A549 treated with GW870086 at 1 μM for 4 hours (cell line): ENCODE measurements at places on chromosomes 1 and 21. TPM values are rescaled to one million over a fixed set of nuclear protein-coding genes. Genes with fewer than 3 reads are reported as not detected.

S100A9 gene
- total RNA-seq, result 0.31 to 1.4 TPM (median 1.2 TPM) in 5 replicates

FCRL5 gene
- not detected in 5 replicates for total RNA-seq

PROK1 gene
- not detected in 5 replicates for total RNA-seq

CFAP74 gene
- 0.05 TPM in 1 of 5 replicates, not detected in the others for total RNA-seq

USH2A gene
- total RNA-seq, result not detected in 5 replicates

GUCA2A gene
- not detected in 5 replicates for total RNA-seq

TEKT2 gene
- not detected in 5 replicates for total RNA-seq

KCNT2 gene
- 0.06 to 0.07 TPM (median 0.07 TPM) in 4 of 5 replicates, not detected in the other for total RNA-seq

TNN gene
- not detected in 5 replicates for total RNA-seq

S100B gene
- not detected in 5 replicates for total RNA-seq

USP24 gene
- 10.4 to 15.5 TPM (median 14.7 TPM) in 5 replicates for total RNA-seq

ARTN gene
- total RNA-seq, result 0.09 to 0.32 TPM (median 0.18 TPM) in 5 replicates

GBP6 gene
- total RNA-seq, result not detected in 5 replicates

NBPF4 gene
- 0.05 to 0.14 TPM (median 0.14 TPM) in 3 of 5 replicates, not detected in the others for total RNA-seq

AKR7A3 gene
- total RNA-seq, result 0.11 to 0.21 TPM (median 0.16 TPM) in 4 of 5 replicates, not detected in the other
